Activated CD4-positive, alpha-beta T cell treated with anti-CD3 and anti-CD28 coated beads for 1 hour (primary cell): ENCODE measurements at places on chromosomes 13 and 19.
A peak's percentile ranks its signal among the peaks of the same experiment; 100 is the strongest.

DNA sequence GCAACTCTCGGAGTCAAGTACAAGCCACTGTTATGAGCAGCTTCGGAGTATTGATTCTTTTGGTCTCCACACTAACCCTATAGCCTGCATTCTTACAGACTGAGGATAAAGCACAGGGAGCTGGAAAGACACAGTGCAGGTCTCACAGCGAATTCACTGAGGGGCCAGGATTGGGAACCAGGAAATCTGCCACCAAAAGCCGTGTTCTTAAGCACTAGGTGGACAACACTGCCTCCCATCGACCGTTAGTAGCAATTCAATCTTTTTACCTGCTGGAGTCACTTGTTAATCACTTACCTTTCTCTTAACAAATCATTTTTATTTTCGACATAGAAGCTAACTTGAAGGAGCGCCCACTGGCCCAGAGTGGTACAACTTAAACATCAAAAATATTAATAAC is 6.3 kb downstream of the PMIS2 start:
- no peak for DNase-seq

- DNase-seq = no peak
Observed at GRCh38 chr19:34224996-34225658, 29.2 kb upstream of the GARRE1 start.

- DNase-seq = no peak
Observed at GRCh38 chr19:39223703-39224279, 19.7 kb upstream of the SYCN start.

- no peak for DNase-seq
Observed at GRCh38 chr19:29610213-29610573, 4.1 kb downstream of the POP4 start.

DNA sequence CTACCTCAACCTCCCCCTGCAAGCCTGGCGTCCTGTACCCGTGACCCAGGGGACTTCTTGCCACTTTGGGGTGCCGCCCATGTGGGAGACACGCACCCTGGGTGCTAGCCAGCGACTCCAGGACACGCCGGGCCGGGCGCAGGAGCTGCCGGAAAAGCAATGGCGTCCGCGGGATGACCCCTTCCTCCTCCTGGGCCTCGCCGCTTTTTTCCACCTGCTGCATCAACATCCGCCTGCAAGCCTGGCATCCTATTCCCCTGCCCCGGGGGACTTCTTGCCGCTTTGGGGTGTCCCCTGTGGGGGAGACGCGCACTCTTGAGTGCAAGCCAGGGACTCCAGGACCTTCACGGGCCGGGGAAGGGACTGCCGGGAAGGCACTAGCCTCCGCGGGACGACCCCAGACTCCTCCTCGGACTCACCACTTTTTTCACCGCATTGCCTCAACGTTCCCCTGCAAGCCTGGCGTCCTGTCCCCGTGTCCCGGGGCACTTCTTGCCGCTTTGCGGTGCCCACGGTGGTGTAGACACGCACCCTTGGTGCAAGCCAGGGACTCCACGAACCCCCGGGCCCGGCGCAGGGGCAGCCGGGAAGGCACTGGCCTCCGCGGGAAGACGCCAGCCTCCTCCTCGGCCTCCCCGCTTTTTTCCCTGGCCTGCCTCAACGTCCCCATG is 237.8 kb downstream of the TUBA3C start:
- DNase-seq = no peak

DNA sequence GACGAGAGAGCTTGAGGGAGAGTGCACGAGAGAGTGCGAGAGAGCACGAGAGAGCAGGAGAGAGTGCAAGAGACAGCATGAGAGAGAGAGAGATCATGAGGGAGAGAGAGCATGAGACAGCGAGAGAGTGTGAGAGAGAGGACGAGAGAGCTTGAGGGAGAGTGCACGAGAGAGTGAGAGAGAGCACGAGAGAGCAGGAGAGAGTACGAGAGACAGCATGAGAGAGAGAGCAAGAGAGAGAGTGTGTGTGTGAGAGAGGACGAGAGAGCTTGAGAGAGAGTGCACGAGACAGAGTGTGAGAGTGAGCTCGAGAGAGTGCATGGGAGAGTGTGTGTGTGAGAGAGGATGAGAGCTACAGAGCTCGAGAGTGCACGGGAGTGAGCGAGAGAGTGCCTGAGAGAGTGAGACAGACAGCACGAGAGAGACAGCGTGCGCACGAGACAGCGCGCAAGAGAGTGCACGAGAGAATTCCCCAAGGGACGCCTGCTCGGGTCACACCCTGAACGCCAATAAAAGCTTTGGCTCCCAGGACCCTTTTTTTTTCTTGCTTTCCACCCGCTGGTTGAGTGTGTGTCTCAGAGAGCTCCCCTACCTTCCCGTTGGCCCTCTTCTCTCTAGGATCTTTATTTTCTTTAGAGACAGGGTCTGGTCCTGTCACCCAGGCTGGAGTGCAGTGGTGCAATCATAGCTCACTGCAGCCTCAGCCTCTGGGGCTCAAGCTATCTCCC is 3.7 kb downstream of the CD70 start:
- no peak for DNase-seq

DNA sequence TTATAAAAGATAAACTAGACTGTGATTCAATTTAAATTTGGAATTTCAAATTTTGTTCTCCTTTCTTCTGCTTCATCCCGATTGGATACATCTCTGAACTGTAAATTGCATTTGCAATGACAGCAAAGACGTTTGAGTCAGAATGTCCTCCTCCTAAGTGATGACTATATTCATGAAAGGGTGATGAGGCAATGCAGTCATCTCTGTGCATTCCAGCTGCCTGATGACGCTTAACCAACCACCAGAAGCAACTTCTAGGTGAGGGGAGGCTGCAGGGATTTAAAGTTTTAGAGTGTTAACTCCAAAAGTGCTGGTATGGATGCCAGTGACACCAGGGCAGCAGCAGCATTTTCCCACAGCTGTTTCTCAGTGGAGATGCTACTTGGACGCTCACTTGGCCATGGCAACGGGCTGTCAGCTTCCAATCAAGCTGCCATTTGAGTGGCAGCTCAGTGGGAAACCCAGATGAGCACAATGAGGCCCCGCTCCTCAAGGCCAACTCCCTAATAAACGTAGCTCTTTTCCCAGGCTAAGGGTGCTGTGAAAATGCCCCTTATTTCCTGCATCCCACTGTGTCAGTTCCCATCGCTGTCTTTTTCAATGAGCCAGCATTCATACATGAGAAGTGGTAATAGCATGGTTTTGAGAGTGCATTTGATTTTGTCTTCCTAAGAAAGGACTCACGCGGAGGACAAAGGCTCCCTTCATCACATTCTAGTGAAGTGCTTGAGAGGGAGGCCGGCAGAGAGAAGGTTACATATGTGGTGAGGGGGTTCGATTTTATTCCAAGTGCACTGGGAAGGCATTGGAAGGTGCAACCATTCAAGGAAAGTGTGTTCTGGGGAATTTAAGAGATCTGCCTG is 45.2 kb upstream of the AMER2 start:
- DNase-seq = no peak

GRCh38 chr19:18109733-18110608 is 12.4 kb downstream of the MAST3 start:
- no peak for DNase-seq

DNA sequence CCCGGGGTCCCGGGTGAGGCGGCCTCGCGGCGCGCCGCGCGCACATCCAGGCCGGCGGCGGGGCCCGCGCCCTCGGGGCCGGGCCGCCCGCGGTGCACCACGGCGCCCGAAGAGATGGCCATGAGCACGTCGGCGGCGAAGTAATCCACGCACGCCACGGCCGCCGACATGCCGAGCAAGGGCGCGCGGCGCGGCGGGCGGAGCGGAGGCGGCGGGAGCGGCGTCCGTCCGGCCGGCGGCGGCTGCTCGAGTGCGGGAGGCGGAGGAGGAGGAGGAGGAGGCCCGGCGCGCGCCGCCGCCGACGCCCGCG is at the start of gene KLF16:
KLF16 (minus strand) TSS at position 252 of the 310 bp plus-strand sequence; CDS start at position 170, 82 bp downstream.
- no peak for DNase-seq

DNA sequence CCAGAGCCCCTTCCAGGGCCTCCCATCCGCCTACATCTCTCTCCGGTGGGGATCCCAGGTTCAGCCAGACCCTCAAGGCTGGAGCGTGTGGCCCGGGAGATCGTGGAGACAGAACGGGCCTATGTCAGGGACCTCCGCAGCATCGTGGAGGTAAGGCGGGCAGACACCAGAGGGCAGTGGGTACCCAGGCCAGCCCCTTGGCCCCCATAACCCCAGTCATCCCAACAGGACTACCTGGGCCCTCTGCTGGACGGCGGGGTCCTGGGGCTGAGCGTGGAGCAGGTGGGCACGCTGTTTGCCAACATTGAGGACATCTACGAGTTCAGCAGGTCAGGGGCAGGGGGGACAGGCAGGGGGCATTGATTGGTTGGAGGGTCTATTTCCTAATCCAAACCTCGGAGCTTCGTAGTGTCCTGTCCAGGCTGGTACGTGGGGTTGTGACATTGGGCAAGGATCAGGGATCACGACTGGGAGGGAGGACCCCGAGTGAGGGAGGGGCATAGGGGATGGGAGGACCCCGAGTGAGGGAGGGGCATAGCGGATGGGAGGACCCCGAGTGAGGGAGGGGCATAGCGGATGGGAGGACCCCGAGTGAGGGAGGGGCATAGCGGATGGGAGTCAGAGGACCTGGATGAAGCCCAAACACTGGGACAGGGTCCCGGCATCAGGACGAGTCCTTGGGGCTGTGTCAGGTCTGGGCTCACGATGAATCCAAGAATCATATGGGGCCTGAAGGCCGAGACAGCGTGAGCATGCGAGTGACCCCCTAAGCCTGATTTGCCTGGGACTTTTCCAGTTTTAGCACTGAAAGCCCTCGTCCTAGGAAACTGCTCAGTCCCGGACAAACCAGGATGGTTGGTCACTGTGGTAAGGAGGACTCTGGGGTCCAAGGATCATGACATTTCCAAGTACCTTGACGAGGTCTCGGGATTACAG is 2.9 kb downstream of the PLEKHG2 start:
- DNase-seq = no peak

GRCh38 chr13:95300625-95301182 is 547 bp downstream of the ABCC4 start:
- DNase-seq = peak; percentile 9

- no peak for DNase-seq
Observed at GRCh38 chr19:53818756-53819155, 5.4 kb downstream of the NLRP12 start.

DNA sequence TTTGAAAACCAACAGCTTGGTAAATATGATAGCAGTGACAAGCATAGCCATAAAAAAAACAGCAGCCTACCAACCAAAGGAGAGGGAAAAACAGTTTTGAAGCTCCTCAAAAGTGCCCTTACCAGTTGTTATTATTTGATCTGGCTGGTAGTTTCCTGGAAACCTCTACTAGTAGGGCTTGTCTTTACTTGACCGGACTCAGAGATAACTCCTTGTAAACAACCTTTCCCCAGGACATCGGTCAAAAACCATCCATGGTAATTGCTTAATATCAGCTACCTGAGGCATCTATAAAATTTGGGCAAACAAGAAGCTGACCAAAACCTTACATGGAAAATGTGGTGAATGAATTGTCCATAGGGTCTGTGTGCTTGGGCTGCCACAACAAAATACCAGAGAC is 210.9 kb downstream of the FGF14 start:
- DNase-seq = no peak

- DNase-seq = no peak
Observed at GRCh38 chr19:40962460-40962961, 28.6 kb upstream of the CYP2B6 start.

DNA sequence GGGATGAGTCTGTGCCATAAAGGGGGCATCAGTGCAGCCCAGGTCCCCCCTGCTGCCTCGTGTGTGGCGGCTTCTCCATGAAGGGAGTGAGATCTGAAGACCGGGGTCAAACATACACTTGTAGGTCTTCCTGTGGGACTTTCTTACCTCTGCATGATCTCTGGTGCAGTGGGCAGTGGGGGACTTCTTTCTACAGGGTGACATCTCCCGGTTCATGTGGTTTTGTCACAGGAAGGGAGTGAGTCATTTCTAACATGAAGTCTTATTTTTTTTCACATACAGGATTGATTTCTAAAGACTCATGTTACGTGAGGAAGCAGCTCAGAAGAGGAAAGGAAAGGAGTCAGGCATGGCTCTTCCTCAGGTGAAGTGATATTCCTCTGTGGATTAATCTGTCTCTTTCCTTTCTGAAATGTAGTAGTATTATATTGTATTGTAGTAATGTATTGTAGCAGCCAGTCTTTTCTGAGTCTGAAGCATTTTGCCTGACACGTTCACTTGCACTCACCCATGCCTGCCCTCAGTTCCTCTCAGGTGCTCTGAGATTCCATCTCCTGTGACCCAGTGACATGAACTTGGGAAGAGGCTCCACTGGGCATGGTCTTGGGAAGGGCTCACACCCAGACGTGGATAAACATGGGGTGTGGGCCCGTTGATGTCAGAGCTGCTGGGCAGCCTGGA is 15.7 kb downstream of the ZNF808 start:
- DNase-seq = no peak

DNA sequence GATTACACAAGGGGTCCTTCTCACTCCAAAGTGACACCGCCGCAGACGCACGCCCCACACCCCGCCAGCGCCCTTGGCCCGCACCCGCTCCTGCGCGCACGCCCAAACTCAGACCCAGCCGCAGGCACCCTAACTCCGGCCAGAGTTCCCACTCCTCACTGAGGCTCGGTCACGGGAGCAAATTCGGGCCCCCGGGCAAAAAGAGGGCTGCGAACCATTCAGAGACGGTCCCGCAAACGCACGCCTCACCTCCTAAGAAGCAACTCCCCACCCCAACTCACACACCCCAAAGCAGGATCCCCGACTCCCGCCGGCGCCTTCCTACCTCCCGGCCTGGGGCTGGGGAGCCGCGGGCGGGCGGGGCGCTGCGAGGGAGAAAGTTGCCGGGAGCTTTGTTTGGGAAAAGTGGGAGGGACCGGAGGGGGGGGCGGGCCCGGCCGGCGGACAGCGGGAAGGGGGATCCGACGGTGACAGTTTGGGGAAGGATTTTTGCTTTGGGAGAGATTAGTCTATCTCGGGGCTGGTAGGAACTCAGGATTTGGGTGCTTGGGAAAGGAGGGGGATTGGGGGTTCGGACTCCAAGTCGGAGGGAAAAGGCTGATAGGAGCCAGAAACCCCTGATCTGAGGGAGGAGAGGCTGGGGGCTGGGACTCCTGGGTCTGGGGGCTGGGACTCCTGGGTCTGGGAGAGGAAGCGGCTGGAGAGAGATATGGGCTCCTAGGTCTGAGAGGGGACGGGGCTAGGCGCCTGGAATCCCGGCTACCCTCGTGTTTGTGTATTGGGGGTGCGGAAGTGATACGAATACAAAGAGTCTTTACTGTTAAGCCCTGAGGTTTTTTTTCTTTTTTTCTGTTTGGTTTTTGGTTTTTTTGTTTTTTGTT is at the start of gene TEAD2:
TEAD2 (minus strand) TSS at position 369 of the 881 bp plus-strand sequence. CDS start 2,341 bp downstream, outside the sequence.
- DNase-seq = no peak

- peak; percentile 14 for DNase-seq
Observed at GRCh38 chr19:13163609-13164342, 13.6 kb downstream of the IER2 start.

GRCh38 chr19:58397533-58398037 is 2.1 kb downstream of the RNF225 start:
- no peak for DNase-seq

DNA sequence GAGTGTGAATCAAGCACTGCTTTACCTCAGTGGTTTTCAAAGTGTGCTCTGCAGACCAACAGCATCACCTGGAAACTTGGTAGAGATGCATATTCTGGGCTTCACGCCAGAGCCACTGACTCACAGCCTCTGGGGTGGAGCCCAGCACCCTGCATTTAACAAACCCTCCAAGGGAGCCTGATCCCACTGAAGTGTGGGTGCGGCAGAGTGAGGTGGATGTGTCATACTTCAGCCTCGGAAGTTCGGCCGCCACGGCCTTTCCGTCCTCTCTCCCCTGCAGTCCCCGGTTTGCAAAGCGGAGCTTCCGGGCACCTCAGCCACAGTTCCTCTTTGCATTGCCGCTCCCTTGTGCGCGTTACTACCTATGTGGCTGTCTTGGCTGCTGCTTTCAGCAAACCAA is 33.3 kb upstream of the MICU2 start:
- no peak for DNase-seq
